ENCODE measurements at places on chromosomes 7 and 10. TPM values are rescaled to one million over a fixed set of nuclear protein-coding genes. Genes with fewer than 3 reads are reported as not detected.

ASZ1 gene
- total RNA-seq, result 0.24 TPM

STEAP4 gene
- 0.08 TPM for total RNA-seq

TMEM178B gene
- total RNA-seq, result not detected

OGDHL gene
- 0.13 TPM for total RNA-seq

IQUB gene
- 0.13 TPM for total RNA-seq

TAS2R3 gene
- 1.1 TPM for total RNA-seq

VWDE gene
- 0.13 TPM for total RNA-seq

AOAH gene
- total RNA-seq, result not detected

MPP7 gene
- 1.3 TPM for total RNA-seq

EGR2 gene
- total RNA-seq, result 23.9 TPM

MYH16 gene
- total RNA-seq, result 0.26 TPM
